Panc1 (cell line): ENCODE measurements at places on chromosomes 2 and 18.
A peak's percentile ranks its signal among the peaks of the same experiment; 100 is the strongest.

- no peak for DNase-seq
These were observed 15.6 kb downstream of the SLC4A3 start for GRCh38 chr2:219643084-219643473.

GRCh38 chr2:207115715-207116364 lies 49.9 kb downstream of the KLF7 start:
- no peak for DNase-seq

DNA sequence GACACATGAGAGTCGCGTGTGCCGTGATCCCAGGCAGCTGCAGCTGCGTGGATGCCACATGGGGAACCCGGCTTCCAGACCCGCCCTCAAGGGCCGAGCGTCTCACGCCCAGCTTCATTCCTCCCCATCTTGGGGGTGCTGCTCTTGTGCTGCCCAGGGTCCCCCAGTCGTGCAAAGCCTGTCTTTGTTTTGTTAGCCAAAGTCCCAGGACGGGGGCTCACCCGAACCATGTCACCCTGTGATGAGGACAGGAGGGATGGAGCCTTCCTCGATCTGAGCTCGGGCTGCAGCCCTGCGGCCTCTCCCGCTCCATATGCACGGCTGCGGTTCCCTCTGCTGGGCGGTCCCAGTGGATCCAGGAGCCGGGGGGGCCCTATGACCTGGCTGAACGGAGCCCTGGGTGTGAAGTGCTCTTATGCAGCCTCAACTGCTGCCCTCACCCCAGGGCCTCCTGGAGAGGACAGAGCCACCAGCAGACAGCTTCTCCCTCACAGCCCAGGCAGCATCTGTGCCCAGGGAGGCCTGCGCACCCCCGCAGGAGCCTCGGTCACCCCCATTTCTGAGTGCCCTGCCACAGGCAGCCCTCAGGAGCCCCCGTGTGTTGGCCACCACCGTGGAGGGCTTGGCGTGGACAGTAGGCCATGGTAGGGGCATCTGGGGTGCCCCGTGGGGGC lies 99.0 kb upstream of the CTDP1 start:
- DNase-seq: no peak

- no peak for DNase-seq
These were observed 18.9 kb downstream of the ATP8B1 start for GRCh38 chr18:57784034-57784800.

- DNase-seq: no peak
These were observed 72.8 kb downstream of the LPIN1 start for GRCh38 chr2:11819235-11819729.

DNA sequence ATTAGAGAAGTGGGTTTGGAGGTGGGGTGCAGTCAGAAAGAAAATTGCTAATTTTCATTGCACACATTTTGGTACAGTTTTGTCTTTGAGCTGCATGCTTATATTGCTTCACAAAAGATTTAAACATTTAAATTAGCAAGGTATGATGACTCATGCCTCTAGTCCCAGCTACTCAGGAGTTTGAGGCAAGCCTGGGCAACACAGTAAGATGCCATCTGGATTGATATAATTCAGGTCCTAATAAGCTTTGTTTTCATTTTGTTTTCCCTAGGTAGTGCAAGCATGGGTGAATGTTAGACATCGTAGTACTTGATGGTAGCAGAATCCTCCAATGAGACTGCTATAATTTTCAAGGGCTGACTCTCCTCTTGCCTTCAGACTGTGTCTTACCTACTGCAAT lies 396.7 kb upstream of the RGPD4 start:
- DNase-seq: no peak

- no peak for DNase-seq
These were observed 33.9 kb upstream of the DOCK10 start for GRCh38 chr2:225076125-225076524.

DNA sequence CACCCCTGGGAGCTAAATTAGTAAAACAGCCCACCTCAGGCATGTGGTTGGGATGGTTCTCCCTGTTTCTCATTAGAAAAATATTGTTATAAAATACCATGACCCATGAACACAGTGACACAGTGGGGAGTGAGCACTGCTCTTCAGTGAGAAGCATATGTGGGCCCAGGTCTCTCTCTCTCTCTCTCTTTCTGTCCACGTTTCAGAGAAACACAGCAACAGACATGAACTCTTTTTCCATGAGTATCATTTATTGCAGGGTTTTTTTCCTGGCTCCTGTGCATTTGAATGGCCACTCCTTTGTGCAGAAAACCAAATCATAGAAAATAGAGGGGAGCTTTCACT lies 41.2 kb downstream of the CYRIA start:
- DNase-seq: no peak

- no peak for DNase-seq
These were observed 197.4 kb upstream of the NCKAP5 start for GRCh38 chr2:133765658-133766057.

DNA sequence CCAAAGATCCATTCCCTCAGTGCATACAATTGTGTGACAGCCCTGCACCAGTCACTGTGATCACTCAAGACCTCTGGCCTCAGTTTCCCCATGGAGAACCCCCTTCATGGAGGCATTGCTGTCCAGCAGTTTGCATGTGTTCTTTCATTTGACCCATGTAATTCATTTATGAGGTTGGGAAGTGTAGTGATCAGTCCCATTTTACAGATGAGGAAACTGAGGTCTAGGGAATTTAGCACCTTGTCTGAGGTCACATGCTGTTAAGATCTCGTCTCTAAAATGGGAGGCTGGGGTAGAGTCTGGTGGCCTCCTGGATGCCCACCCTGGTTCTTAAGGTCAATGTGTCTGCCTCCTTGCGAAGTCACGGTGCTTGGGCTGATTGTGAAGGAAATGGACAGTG lies 19.1 kb downstream of the LDLRAD4 start:
- DNase-seq: no peak

- no peak for DNase-seq
These were observed 11.2 kb upstream of the WIPF1 start for GRCh38 chr2:174608866-174609214.

GRCh38 chr2:164785457-164785856 lies 56.2 kb downstream of the COBLL1 start:
- no peak for DNase-seq

DNA sequence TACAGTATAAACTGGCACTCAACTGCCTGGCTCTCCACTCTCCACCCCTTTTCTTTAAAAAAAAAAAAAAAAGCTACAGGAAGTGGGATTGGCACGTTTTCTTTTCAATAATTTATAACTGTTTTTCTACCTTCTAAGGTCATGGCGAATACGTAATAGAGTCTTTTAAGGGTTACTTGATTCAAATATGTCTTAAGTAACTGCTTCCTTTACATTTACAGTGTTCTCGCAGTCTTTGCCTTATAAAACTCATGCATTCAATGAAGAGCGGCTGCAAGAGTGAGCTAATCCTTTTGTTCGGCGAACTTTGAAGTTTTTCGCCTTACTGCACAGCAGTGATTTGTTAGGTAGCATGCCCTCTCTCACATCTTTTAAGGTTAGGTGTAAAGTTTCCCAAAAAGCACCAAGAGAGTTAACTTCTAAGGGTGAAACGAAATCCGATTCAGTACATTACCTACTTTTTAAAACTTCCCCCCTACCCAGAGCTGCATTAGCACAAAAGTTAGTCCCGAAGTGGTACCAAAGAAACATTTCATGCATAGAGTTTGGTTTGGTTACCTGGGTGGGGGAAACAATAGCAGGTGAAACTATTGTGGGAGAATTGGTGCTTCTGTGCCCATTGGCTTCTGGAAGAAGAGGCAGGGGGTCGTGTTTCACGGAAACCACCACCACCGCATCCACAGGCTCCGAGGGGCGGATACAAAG lies 2.0 kb downstream of the KCTD1 start:
- DNase-seq: no peak

DNA sequence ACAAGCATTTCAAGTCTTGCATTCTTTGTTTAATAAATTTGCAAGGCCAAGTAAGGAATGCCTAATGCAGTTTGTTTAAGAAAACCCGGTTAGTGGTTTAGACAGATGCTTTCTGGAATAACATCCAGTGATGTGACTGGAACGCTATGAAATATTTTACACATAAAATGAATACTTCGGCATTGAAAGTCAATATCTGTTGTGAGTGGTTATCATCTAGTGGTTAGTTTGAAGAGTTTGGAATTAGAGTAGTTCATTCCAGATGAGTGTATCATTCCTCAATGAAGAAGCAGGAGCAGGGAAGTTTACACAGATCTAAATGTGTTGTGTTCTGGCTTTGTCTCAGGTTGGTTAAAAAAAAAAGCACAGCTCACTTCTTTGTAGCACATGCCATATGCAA lies 608.0 kb upstream of the PIK3C3 start:
- no peak for DNase-seq

DNA sequence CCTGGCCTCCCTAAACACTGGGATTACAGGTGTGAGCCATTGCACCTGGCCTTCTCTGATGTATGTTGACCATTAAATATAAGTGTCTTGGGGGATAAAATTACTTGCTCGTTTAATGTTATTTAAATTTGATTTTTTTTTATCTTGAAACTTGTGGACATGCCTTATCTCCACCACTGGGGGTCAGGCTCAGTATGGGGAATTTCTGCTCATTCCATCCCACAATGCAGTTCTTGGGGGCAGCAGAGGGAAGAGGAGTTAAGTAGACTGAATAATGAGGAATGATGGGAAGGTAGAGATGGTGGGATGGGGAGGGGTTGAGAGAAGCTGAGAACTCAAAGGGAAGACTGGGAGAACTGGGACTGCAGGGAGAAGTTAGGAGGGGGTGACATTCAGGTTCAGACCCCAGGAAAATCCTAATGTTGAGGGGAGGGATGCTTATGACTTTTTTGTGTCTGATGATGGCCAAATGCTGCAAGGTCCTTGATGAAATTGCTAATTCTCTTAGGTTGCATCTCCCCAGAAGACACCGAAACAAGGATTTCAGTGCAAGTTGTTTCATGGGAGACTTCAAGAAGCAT lies 174.2 kb downstream of the MIB1 start:
- DNase-seq: no peak

- DNase-seq: no peak
These were observed 121.2 kb downstream of the SMAD7 start for GRCh38 chr18:48829443-48830149.

DNA sequence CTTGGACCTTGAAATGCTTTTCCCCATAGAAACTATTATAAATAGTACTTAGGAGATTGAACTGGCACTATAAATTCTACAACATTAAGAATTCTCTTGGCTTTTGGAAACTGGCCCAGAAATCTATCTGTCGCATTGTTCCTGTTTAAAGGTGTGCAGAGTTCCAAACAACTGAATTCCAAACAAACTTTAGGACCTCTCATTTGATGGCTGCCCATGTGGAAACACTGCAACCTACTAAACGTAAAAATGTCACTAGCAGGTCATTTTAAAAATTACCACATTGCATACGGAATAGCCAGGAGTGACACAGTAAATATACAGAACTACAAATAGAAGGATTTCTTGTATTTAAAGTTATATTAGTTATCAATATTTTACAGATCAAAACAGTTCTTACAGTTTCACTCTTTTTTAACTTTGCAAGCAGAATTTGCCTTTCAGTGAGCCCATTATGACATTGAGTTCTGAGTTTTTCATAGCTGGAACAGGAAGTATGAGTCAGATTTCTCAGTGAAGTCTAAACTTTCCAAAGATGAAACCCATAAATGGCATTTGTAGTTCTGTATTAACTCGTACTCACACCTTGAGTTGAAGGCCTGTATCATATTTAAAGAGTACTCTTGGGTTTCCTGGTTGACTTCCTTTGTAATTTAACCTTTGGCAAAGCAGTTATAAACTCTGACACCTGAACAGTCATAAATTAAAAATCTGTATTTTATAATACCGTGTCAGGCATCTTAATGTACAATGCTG lies 142.3 kb upstream of the BOD1L2 start:
- peak; percentile 2 for DNase-seq

GRCh38 chr18:58495207-58495606 lies 133.7 kb downstream of the ALPK2 start:
- DNase-seq: no peak

GRCh38 chr2:105738658-105739241 lies 6.0 kb upstream of the NCK2 start:
- DNase-seq: no peak

GRCh38 chr2:3071685-3072263 lies 305.8 kb downstream of the EIPR1 start:
- no peak for DNase-seq

- DNase-seq: peak; percentile 38
These were observed 492.4 kb downstream of the PLCL1 start for GRCh38 chr2:198296665-198297308.

GRCh38 chr2:43196768-43197587 lies 29.4 kb downstream of the ZFP36L2 start:
- DNase-seq: no peak
